Hypothalamus (tissue), 51 donors: ENCODE measurements at places on chromosomes 12 and 14.

- peak; percentile 36 for DNase-seq
Measured at GRCh38 chr12:48296586-48297282, 54.0 kb downstream of the ZNF641 start.

DNA sequence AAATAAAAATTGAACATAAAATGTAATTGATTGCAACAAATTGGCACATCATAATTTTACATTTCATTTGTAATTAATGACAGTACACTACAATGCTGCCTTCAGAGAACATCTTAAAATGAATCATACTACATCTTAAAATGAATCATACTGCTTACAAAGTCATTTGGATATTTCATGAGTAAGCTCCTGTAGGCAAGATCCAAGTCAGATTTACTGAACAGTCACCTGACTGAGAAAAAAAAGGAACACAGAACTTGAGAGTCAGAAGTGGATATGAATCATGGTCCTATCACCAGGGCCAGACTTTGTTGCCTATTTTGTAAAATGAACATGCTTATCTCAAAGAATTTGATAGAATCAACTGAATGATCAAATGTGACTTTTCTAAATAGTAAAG lies 32.7 kb upstream of the FBLN5 start:
- no peak for DNase-seq

- DNase-seq, result no peak
Measured at GRCh38 chr12:101302741-101303140, 22.8 kb downstream of the UTP20 start.

DNA sequence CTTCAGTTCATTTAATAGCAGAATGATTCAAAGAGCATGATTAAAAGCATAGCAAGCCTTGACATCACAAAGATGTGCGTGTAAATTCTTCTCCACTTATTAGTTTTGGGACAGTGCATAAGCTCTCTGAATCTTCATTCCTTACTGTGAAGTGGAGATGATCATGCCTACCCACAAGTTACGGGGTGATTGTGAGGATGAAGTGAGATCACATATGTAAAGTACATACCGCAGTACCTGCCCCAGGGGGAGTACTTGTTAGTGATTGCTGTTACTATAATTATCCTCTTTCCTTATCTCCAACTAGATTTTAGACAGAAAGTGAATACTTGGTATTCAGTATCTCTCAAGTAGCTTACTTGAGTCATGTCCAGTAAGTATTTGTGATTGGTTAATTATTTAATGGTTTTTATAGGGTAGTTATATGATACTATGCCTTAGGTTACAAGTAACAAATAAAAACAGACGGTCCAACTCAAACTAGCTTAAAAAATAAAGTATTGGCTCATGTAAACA lies 6.0 kb downstream of the RAD9B start:
- DNase-seq, result no peak
